ENCODE measurements at places on chromosomes 11 and 22. TPM values are rescaled to one million over a fixed set of nuclear protein-coding genes. Genes with fewer than 3 reads are reported as not detected.
A peak's percentile ranks its signal among the peaks of the same experiment; 100 is the strongest.

DNA sequence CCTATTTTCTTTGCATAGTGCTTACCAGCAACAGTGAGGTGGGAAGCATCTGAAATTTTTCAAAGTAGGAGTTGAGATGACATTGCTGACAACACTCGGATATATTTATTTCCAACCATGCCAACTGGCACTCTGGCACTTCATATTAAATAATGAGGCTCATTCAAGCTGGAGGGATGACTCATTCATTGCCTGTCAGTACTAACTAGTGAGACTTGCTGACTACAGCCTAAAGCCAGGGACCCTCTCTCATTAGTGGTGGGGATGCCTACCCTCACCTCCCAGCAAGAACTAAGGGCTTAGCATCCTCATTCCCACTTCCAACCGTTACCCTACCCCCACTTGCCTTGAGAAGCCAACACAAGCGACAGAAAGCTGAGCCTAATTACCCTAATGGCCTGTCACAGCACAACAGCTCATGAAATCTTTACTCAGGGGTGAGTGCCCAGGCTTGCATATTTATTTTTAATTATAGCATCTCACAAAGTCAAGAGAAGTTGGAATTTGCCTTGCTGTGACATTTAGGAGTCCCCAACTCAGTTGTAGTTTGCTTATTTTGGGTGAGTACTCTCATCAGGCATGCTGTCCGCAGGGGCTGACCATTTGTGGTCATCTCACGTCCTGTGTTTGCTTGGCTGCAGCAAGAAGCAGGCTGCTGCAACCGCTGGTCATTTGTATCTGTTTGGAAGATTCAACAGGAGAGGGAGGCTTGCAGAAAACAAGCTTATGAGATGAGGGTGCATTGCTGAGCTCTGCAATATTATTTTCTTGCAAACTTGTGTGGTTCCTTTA is 181.6 kb upstream of the POU2AF2 start:
- no peak overlapping the region for H3K27ac ChIP-seq
- no peaks in the 10 kb centered on the region for H3K36me3 ChIP-seq
- no peak overlapping the region for H3K4me3 ChIP-seq
- DNase-seq = peak; percentile 31

DNA sequence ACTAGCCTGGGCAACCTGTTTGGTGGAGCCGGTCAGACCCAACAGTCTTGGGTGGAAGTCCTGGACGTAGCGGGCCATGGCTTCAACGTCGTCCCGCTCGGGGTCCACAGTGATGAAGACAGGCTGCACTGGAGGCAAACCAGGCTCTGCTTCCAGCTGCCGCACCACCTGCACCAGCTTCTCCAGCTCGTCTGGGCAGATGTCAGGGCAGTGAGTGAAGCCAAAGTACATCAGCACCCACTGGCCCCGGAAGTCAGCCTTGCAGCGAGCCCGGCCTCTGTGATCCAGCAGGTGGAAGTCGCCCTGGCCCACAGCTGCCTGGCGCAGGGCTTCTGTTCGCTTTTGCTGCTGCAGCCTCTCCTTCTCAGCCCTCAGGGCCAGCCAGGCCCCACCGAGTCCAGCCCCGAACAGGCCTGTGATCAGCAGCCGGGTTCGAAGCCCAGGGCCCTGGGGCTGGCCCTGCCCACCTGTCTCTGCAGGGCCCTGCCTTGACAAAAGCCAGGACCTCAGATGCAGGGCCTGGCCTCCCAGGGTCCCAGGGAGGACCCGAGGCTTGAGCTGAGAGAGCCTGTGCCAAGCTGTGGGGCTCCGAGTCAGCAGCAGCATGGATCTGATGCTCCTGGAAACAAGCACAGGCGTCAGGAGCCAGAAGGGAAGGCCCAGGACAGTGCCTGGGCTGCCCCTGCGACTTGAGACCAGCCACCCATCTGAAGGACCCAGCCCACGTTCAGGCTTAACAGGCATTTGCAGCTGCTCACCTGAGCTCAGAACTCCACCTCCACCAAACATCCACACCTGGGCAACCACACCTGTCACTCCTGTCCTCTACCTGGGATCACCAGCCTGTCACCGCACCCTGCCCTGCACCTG is 1.4 kb downstream of the SCO2 start:
- peaks cover 3% of the 10 kb centered on the region for H3K27me3 ChIP-seq
- H3K4me3 ChIP-seq = no peak overlapping the region
- H3K27ac ChIP-seq = peak overlapping the region; percentile 95
- H3K36me3 ChIP-seq = peaks cover 32% of the 10 kb centered on the region
- H3K4me1 ChIP-seq = peaks cover 8% of the 10 kb centered on the region
- DNase-seq = peak; percentile 11

DNA sequence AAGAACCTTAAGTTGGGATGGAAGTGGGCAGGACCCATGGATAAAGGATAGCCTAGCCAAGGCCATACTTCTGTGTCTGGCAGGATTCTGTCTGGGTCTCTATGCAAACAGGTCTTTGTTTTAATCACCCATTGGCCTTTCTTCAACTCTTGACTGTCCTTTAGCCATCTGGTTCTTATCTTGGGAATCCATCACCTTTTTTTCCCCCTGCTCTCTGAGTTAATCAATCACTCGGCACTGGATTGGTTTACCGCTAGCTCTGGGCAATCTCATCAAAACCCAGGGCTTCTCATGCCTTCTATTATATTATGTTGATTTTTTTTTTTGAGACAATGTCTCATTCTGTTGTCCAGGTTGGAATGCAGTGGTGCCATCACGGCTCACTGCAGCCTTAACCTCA is 1.8 kb upstream of the RNF169 start:
- H3K36me3 ChIP-seq = no peaks in the 10 kb centered on the region
- no peak overlapping the region for H3K4me3 ChIP-seq
- H3K27me3 ChIP-seq = no peaks in the 10 kb centered on the region
- H3K27ac ChIP-seq = no peak overlapping the region
- H3K4me1 ChIP-seq = peaks cover 9% of the 10 kb centered on the region
- DNase-seq = no peak

GRCh38 chr11:73461964-73462363 is 85.8 kb downstream of the RELT start:
- H3K36me3 ChIP-seq = no peaks in the 10 kb centered on the region
- H3K27me3 ChIP-seq = no peaks in the 10 kb centered on the region
- no peak overlapping the region for H3K27ac ChIP-seq
- H3K4me1 ChIP-seq = peaks cover 3% of the 10 kb centered on the region
- H3K4me3 ChIP-seq = no peak overlapping the region

- no peak for DNase-seq
- H3K36me3 ChIP-seq = peaks cover 25% of the 10 kb centered on the region
- peaks cover 25% of the 10 kb centered on the region for H3K4me1 ChIP-seq
- no peak overlapping the region for H3K4me3 ChIP-seq
- no peak overlapping the region for H3K27ac ChIP-seq
These were observed 26.7 kb downstream of the ALKBH3 start for GRCh38 chr11:43907028-43907975.

C11orf21 gene
- 5.2 TPM for total RNA-seq

GRCh38 chr11:74670171-74670570 is 61.1 kb downstream of the CHRDL2 start:
- H3K27me3 ChIP-seq = no peaks in the 10 kb centered on the region
- no peak overlapping the region for H3K4me3 ChIP-seq
- DNase-seq = no peak

DNA sequence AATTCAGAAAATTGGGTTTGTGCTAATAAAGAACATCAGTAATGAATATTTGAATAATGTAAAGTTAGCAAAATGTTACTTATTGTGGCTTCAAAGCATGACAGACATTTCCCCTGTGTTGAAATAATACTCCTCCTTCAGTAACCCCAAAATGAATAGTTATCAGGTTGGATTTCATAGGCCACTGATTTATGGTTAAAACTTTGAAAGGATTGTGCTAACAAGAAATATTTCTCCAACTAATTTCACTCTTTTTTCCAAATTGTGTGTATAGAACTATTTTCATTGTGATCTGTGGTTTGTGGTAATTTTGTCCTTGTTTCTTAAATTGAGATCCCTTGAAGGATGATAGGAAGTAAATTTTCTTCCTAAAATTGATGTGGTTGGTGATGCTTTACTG is 7.9 kb downstream of the DDX10 start:
- H3K4me3 ChIP-seq = no peak overlapping the region
- H3K27ac ChIP-seq = no peak overlapping the region

SHANK3 gene
- total RNA-seq = 17.1 TPM

RHOD gene
- total RNA-seq = 7.3 TPM

DNA sequence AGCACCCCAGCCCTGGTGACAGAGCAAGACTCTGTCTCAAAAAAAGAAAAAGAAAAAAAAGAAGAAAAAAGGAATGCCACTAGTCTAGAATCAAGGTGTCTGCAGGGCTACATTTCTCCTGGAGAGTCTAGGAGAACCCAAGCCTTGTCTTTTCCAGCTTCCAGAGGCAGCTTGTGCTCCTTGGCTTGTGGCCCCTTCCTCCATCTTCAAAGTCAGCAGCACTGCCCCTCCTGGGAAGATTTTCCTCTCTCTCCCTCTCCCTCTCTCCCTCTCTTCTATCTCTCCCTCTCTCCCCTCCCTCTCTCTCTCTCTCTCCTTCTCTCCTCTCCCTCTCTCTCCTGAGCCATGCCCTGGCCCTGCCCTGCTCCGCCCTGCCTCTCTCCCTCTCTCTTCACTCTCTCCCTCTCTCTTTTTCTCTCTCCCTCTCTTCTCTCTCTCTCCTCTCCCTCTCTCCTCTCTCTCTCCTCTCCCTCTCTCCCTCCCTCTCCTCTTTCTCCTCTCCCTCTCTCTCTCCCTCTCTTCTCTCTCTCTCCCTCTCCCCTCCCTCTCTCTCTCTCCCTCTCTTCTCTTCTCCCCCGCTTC is 97.7 kb upstream of the FGF3 start:
- no peak for DNase-seq
- H3K36me3 ChIP-seq = no peaks in the 10 kb centered on the region
